ENCODE measurements at places on chromosomes 3 and 15. TPM values are rescaled to one million over a fixed set of nuclear protein-coding genes. Genes with fewer than 3 reads are reported as not detected.

The PLAAT1 gene
- 4.0 TPM for total RNA-seq

- DNase-seq: no peak
Measured at GRCh38 chr15:61752001-61752400, 308.2 kb downstream of the VPS13C start.

The EIF4E3 gene
- 8.9 TPM for total RNA-seq

DNA sequence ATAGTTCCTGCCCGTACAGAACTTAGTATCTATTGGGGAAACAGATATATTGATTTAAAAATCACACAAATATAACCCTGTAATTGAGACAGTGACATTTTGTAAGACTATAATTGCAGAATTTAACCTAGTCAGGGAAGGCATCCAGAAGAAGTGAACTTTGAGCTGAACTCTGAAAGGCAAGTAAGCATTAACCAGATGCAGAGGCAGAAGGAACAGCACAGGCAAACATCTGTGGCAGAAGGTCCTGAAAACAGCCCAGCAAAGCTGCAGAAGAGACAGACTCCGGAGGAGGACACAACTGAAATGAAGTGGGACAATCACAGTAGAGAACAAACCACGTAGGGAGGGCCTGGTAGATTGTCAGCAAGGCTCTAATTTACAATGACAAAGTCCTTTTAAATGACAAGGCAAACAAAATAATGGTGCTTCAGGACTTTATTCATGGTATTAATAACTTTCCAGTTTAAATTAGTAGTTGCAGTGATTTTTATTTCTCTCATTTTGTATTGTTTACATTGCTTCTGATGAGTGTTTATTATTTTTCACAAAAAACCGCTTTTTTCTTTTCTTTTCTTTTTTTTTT lies 14.5 kb downstream of the BCL2A1 start:
- no peak for DNase-seq

DNA sequence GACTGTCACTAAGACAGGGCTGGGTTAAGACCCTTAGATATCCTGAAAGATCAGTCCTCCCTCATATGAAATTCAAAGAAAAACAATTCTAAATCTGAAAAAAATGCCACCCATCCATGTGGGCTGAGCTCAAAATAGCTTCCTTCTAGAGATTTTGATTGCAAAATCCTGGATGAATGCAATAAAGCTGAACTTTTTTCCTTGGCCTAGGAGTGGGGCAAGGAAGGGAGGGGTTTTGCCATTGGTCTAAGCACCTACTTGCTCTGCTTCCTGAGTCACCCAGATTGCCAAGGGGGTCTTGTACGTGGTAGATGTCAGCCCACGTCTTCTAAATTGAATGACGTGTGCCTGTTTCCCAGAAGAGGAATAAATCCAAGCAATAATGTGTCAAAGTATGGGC lies 15.3 kb upstream of the SMAD3 start:
- DNase-seq: no peak

- DNase-seq: no peak
Measured at GRCh38 chr15:95834028-95834804, 496.3 kb upstream of the NR2F2 start.

The ERICH6 gene
- 0.40 TPM for total RNA-seq

The CD200R1 gene
- not detected for total RNA-seq

Measured in neural crest cell (in vitro differentiated cells).